ENCODE measurements at places on chromosomes 5 and 9.

GRCh38 chr9:92729735-92730155 lies 34.9 kb downstream of the BICD2 start:
- no peak for DNase-seq

DNA sequence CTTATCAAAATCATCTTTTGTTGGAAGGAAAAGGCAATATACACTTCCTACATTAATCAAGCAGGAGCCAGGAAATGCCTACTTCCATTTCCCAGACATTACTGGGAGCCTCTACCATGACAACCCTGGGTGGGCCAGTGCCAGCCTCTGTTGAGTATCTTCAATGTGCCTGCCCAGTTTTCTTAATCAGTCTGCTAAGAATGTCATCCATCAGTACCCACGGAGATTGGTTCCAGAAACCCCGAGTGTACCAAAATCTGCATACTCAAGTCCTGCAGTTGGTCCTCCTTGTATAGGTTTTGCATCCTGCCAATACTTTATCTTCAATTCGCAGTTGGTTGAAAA lies 82.4 kb downstream of the MARCHF3 start:
- no peak for DNase-seq

DNA sequence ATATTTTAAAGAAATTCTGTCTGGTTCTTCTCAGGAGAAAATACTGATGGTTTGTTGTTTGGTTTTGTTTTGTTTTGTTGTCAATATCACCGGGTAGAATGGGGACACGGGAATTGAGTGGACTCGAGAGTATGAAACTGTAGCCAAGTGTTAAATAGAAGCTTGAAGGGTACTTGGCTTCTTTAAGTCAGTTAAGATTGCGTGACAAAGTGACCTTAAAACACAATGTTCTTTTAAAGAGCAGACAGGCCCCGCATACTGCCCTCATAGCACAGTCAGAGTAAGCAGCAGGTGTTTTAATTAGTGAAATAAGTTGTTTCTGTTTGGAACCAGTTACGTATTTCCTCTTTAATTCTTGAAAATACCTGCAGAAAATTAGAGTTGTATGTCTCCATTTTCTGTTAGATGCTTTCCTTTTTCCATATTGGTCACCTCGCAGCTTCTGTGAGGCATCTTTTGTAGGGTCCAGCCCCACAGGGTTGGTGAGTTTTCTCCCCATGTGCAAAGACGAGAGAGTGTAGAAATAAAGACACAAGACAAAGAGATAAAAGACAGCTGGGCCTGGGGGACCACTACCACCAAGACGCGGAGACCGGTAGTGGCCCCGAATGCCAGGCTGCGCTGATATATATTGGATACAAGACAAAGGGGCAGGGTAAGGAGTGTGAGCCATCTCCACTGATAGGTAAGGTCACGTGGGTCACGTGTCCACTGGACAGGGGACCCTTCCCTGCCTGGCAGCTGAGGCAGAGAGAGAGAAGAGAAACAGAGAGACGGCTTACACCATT lies 9.6 kb downstream of the TRIP13 start:
- no peak for DNase-seq

DNA sequence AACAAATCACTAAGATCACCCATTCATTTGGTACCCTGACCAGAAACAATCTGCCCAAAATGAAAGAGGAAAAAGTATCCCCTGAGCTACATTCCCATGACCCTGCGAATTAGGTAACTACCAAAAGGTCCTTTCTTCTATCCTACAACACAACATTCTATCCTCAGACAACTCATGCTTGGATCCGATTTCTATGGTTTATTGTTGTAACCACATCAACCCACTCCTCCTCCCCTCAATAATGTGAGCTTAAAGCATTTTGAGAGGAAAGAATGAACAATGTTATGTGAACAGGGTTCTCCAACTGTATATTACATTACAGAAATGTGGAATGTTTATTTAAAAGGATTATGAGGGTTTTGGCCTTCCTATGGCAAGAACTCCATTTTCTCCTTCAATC lies 4.0 kb downstream of the SLC35D2 start:
- DNase-seq: no peak

DNA sequence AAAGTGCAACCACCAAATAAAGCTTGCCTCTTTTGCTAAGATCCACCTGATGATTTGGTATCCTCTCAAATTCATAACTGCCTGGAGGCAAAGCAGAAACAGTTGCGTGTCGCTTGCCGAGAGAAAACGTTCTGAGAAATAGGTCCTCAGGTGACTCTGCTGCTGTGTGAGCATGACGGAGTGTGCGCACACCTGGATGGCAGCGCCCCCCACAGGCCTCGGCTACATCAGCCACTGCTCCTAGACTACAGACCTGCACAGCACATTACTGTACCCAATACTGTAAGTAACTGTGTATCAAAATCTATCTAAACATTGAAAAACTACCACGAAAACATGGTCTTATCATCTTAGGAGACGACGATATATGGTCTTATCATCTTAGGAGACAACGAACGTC lies 87.4 kb downstream of the CAMSAP1 start:
- DNase-seq: no peak

DNA sequence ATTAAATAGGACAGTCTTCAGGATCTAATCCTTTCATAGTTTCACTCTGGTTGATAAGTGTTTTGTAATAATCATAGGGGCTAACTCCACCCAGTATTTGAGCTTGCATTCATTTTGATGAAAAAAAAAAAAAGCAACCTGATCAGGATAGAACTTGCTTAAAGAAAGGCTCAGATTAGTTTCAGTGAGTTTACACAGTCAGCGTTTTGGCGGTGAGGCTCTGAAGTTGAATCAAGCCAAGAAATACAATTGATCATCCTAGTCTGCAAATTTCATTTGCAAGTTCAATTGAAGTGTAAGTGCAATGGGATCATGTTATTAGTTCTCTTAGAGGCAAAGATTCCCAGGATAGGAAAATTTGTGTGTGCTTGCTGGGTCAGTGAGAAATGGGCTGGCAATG lies 159.7 kb upstream of the ELL2 start:
- no peak for DNase-seq

DNA sequence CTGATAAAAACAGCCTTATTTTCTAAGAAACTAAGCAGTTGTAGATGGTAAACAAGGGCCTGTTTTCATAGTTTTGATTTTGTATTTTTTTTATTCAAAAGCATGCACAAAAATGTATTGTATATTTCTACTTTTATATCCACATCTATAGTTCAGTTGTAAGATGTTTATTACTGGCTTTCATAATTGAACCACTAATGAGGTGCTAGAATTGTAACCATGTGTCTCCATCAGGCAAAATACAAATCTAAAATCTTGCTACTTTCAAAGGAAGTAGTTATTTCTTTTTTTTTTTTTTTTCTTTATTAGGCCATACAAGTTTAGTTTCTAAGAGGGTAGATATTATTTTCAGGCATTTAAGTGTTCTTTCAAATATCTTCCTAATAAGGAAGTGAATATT lies 1755.0 kb downstream of the MAT2B start:
- DNase-seq: no peak

DNA sequence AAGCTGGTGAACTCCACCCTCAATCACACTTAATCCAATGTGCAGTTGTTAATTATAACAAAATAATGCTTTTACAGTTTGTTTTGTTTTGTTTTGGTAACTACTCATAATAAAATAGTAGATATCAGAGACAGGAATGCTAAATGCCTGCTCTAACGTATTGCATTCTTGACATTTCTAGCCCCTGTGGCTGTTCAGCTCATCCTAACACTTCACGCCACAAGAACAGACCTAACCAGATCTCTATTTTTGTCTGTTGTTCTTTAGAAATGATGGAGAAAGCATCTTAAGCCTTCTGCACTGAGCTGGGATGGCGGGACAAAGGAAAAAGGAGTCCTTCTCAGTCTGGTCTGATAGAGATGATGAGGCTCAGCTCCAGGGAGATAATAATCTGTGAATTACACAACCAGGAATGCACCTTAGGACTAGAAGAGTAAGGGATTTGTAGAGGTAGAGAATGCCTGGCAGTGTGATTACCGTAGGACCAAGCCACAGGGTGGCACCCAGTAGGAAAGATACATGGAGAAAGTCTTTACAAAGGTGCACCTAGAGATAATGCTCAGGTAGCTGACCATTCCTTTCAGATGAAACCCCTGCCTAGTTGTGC lies 628.8 kb downstream of the PDE4D start:
- peak; percentile 54 for DNase-seq

DNA sequence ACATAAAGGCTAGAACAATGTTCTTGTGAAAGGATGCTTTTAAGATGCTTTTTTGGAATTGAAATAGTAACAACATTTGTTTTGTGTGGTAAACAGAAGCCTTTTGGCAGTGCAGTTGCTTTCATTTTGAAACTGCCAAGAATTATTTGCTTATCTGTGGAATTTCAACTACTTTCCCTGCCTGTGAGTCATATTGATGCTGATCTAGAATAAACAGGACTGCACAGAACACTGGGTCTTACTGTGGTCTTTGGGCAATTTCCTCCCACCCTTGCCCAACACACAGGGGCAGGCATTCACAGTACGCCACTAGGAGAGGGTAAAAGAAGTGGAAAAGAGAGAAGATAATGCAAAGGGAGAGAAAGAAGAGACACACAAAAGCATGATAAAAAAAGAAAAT lies 483.7 kb downstream of the ELAVL2 start:
- DNase-seq: no peak

GRCh38 chr5:10528056-10528816 lies 35.6 kb upstream of the ANKRD33B start:
- DNase-seq: no peak

GRCh38 chr5:118040496-118040895 lies 947.9 kb downstream of the DTWD2 start:
- DNase-seq: no peak

- DNase-seq: no peak
Observed at GRCh38 chr5:482021-482420, 39.0 kb downstream of the EXOC3 start.

DNA sequence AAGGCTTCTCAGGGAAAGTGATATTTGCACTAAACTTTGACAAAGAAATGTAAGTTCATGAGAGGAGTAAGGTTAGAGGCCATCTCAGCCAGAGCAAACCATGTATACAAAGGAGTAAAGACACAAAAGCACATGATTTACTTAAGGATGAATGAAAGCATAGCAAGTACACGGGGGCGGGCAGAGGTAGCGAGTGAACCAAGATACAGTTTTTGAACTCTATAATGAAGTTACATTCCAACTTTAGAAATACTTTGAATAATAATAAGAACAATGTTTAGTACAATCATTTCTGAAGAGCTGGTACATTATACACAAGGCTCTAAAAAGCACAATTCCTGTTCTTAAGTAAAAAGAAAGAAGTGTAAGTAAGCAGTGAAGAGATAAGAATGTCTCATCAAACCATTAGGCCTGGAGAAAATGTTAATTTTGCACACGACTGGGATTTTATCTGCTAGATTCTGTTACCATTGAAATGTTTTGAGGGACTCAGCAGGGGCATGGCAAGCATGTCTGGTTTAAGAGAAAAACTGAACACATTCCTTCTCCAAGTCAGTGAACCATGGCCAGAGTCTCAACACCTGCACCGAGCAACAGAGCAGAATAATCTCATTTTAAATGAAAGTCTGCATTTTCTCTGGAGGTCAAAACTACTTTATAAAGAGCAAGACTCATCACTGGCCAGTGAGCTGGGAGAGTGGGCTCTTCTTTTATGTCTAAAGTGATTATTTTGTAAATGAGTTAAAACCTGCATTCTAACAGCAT lies 147.6 kb upstream of the TRPM3 start:
- DNase-seq: no peak

- no peak for DNase-seq
Observed at GRCh38 chr5:80797428-80798024, 142.7 kb upstream of the DHFR start.

GRCh38 chr5:124436294-124436693 lies 310.1 kb downstream of the ZNF608 start:
- no peak for DNase-seq

- DNase-seq: no peak
Observed at GRCh38 chr5:74099538-74100267, 473.7 kb downstream of the ARHGEF28 start.

- no peak for DNase-seq
Observed at GRCh38 chr9:28808042-28808441, 1234.8 kb upstream of the C9orf72 start.

- DNase-seq: no peak
Observed at GRCh38 chr5:68192679-68193060, 22.9 kb upstream of the PIK3R1 start.

- DNase-seq: no peak
Observed at GRCh38 chr5:57232293-57233033, 58.6 kb downstream of the GPBP1 start.

- DNase-seq: no peak
Observed at GRCh38 chr5:17991775-17992174, 357.5 kb downstream of the TAF11L14 start.

- no peak for DNase-seq
Observed at GRCh38 chr5:119373449-119373858, 17.6 kb downstream of the TNFAIP8 start.

GRCh38 chr5:149730620-149731331 lies 666 bp downstream of the PPARGC1B start:
- peak; percentile 39 for DNase-seq

DNA sequence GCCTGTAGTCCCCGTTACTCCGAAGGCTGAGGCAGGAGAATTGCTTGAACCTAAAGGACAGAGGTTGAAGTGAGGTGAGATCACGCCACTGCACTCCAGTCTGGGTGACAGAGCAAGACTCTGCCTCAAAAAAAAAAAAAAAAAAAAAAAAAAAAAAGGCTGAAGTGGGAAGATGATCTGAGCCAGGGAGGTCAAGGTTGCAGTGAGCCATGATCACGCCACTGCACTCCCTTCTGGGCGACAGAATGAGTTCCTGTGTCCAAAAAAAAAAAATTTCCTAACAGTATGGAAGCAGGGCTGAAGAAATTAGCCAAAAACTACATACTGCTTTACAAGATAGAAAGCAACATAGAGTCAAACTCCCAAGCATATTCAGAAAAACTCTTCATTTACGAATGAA lies 132.8 kb downstream of the CPLANE1 start:
- DNase-seq: no peak

DNA sequence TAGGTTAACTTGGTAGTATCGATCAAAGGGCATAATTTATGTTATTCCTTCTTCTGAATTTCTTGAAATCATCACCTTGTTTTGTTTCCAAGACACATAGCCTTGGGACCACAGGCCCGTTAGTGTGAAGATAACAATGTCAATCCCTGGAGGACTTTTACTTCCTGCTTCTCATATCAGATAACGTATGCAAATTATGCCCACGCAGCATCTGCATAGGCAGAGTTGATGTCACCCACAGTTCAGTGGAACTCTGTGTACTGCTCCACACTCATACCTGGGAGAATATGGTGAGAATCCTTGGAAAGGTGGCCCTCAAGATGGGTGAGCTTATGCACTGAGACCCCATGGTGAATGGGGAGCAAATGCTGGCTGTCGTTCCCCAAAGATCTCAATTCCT lies 95.0 kb downstream of the CFAP90 start:
- DNase-seq: no peak

GRCh38 chr9:94665613-94666012 lies 26.3 kb upstream of the FBP1 start:
- DNase-seq: no peak

DNA sequence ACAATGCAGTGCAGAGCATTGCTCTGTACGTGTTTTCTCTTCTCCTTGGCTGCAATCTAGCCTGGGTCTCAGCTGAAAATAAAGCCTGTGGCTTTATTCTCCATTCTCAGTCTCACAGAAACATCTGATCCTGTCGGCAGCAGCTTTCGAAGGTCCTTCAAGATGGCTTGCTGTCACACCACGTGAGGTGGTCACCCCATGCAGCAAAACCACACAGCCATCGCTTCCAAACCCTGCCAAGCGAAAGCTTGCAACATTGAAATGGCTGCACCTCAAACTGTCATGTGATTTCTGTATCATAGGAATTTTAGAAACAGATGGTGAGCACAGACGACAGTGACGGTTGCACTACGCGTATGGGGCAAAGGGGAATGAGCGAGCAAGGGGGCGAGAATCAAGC lies 98.5 kb upstream of the SMARCA2 start:
- no peak for DNase-seq

GRCh38 chr5:96930589-96930988 lies 5.3 kb upstream of the LNPEP start:
- DNase-seq: no peak

All from HT-29 (cell line).